ENCODE measurements at places on chromosomes 1 and 21. TPM values are rescaled to one million over a fixed set of nuclear protein-coding genes. Genes with fewer than 3 reads are reported as not detected.

- DNase-seq, result no peak
- H3K4me3 ChIP-seq, result no peak overlapping the region
Measured at GRCh38 chr1:227175611-227176010, 142.7 kb downstream of the CDC42BPA start.

DNA sequence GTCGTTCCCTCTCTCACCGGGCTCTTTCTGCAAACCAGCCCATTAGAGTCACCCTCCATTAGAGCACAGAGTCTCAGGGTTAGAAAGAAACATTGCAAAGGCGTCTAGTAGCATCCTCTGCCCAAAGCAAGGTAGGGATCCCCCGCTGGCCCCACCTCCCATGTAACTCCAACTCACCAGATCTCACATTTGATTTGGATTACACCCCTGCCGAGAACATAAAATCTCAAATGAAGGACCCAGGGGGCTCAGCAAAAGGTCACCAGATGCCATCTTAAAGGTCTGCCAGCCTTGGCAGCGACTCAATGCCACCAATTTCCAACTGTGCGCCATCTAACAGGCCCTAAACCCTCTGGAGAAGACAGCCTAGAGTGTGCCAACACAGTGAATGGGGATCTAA lies 14.1 kb downstream of the C1orf87 start:
- H3K4me3 ChIP-seq, result no peak overlapping the region
- H3K27ac ChIP-seq, result no peak overlapping the region
- no peaks in the 10 kb centered on the region for H3K4me1 ChIP-seq
- no peak for DNase-seq

- peaks cover 19% of the 10 kb centered on the region for H3K4me1 ChIP-seq
- no peaks in the 10 kb centered on the region for H3K36me3 ChIP-seq
- H3K27me3 ChIP-seq, result no peaks in the 10 kb centered on the region
- no peak for DNase-seq
- H3K4me3 ChIP-seq, result no peak overlapping the region
Measured at GRCh38 chr1:55195521-55196233, 19.5 kb downstream of the USP24 start.

- H3K4me3 ChIP-seq, result no peak overlapping the region
- H3K4me1 ChIP-seq, result peaks cover 27% of the 10 kb centered on the region
- peaks cover 18% of the 10 kb centered on the region for H3K36me3 ChIP-seq
- H3K27ac ChIP-seq, result peak overlapping the region; percentile 91
Measured at GRCh38 chr1:179083533-179083932, 1.7 kb downstream of the TOR3A start.

GRCh38 chr21:29342363-29342957 lies 43.7 kb downstream of the BACH1 start:
- H3K4me3 ChIP-seq, result no peak overlapping the region
- H3K4me1 ChIP-seq, result peaks cover 51% of the 10 kb centered on the region
- H3K36me3 ChIP-seq, result peaks cover 52% of the 10 kb centered on the region
- no peak overlapping the region for H3K27ac ChIP-seq

DNA sequence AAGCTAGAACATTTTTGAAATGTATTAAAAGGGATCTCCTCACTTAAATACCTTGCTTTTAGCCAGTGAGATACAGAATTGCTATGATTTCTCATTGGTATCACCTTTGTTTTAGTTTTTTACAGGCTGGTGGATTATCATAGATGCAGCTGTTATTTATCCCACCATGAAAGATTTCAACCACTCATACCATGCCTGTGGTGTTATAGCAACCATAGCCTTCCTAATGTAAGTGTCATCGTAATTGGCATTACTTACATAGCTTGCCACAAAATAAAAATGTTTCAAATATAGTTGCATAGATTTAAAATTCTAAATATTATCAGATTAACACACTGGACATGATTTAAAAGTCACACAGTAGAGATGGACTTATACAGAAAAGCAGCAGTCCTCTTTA lies 4.7 kb downstream of the TMEM50A start:
- H3K4me1 ChIP-seq, result peaks cover 30% of the 10 kb centered on the region
- H3K4me3 ChIP-seq, result no peak overlapping the region
- peaks cover 13% of the 10 kb centered on the region for H3K36me3 ChIP-seq
- H3K27me3 ChIP-seq, result no peaks in the 10 kb centered on the region
- H3K27ac ChIP-seq, result no peak overlapping the region

- H3K4me1 ChIP-seq, result peaks cover 4% of the 10 kb centered on the region
- H3K4me3 ChIP-seq, result no peak overlapping the region
- no peaks in the 10 kb centered on the region for H3K36me3 ChIP-seq
- no peaks in the 10 kb centered on the region for H3K27me3 ChIP-seq
- peak; percentile 84 for DNase-seq
Measured at GRCh38 chr1:54081306-54082270, 28.2 kb downstream of the TCEANC2 start.

GRCh38 chr1:179476484-179476883 lies 99.3 kb downstream of the NPHS2 start:
- H3K27ac ChIP-seq, result no peak overlapping the region
- no peaks in the 10 kb centered on the region for H3K27me3 ChIP-seq

- H3K27me3 ChIP-seq, result no peaks in the 10 kb centered on the region
- H3K4me1 ChIP-seq, result peaks cover 3% of the 10 kb centered on the region
- H3K27ac ChIP-seq, result no peak overlapping the region
- DNase-seq, result no peak
- H3K4me3 ChIP-seq, result no peak overlapping the region
- H3K36me3 ChIP-seq, result no peaks in the 10 kb centered on the region
Measured at GRCh38 chr1:28981210-28981609, 66.8 kb downstream of the EPB41 start.

The CLDN17 gene
- not detected for total RNA-seq

The MYOM3 gene
- total RNA-seq, result not detected
